NCI-H1105 (cell line): ENCODE measurements at places on chromosomes 13 and 19.

DNA sequence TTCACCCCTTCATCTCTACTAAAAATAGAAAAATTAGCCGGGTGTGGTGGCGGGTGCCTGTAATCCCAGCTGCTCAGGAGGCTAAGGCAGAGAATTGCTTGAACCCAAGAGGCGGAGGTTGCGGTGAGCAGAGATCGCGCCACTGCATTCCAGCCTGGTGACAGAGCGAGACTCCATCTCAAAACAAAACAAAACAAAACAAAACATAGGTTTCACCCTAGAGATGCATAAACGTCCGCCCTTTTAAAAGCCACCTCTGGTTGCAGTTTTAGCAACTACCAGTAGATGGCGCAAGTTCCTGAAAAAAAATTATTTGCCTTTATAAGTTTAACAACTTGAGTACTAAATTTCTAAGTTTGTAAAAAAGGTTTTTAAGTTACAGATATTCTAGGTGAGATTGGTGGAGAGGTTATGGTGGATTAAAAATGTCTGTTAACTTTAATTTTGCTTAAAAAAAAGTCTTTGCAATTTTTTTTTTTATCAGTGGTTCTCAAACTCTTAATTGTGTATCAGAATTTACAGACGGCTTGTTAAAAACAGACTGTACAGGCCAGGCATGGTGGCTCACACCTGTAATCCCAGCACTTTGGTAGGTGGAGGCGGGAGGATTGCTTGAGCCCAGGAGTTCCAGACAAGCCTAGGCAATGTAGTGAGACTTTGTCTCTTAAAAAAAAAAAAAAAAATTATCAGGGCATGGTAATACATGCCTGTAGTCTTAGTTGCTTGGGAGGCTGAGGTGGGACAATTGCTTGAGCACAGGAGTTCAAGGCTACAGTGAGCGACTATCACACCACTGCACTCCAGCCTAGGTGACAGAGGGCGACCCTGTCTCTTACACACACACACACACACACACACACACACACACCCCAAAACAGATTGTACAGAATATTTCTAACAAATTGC is 42.1 kb downstream of the NAA16 start:
- DNase-seq: no peak

GRCh38 chr19:14972676-14973075 is 7.0 kb downstream of the SLC1A6 start:
- DNase-seq: no peak

DNA sequence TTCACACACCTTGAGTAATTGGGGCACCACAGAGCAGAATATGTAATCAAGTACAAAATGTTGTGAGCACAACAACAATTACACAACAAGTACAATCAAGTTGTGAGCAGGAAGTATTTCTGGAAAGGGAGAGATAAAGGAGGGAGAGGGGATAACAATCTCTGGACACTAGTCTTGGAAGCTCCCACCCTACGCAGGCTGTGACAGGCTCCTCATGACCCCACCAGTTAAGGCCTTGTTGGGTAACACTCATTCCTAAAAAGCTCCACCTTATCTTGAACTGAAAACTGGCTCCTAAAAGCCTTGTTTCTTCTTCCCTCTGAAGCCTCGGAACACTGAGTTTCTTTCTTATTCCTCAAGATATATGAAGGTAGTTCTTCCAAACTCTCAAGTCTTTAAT is 806.0 kb downstream of the UQCRFS1 start:
- no peak for DNase-seq

DNA sequence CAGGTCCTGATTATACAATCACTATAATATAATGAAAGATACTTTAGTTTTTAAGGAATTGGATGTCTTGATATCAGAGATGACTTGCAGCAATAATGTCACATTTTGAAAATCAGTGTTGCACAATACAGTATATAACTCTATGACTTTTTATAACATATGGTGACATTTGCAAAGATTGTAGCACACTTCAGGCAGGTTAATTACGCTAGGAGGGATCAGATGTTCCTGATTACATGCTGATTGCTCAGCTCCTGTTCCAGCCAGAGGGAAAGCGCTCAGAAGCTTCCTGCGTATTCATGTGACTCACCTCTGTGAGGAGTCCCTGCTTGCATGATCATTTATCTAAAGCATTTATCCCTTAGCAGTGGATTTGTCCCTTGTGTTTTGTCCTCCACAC is 265.6 kb downstream of the GPC5 start:
- DNase-seq: no peak

GRCh38 chr19:46413262-46414031 is at the start of gene CCDC8:
CCDC8 (minus strand) TSS chr19:46413564; CDS start chr19:46412810, 754 bp downstream.
- peak; percentile 95 for DNase-seq

GRCh38 chr19:29804493-29804892 is 7.3 kb upstream of the CCNE1 start:
- DNase-seq: no peak

GRCh38 chr13:43728421-43728820 is 58.4 kb downstream of the ENOX1 start:
- no peak for DNase-seq
